ENCODE measurements at places on chromosomes 6 and 20. TPM values are rescaled to one million over a fixed set of nuclear protein-coding genes. Genes with fewer than 3 reads are reported as not detected.

Gene WFDC10B
- total RNA-seq, result not detected

Gene TSPO2
- total RNA-seq, result not detected

Gene ACSS1
- 3.9 TPM for total RNA-seq

Gene PET117
- total RNA-seq, result 8.9 TPM

Gene MAP7
- 4.2 TPM for total RNA-seq

Gene ZFP57
- total RNA-seq, result not detected

Gene SEL1L2
- total RNA-seq, result under 0.01 TPM

Gene OOEP
- total RNA-seq, result not detected

Gene OR12D3
- total RNA-seq, result not detected

Measured in temporal lobe (tissue), 4 donors.